ENCODE measurements at places on chromosomes 11 and 22.

DNA sequence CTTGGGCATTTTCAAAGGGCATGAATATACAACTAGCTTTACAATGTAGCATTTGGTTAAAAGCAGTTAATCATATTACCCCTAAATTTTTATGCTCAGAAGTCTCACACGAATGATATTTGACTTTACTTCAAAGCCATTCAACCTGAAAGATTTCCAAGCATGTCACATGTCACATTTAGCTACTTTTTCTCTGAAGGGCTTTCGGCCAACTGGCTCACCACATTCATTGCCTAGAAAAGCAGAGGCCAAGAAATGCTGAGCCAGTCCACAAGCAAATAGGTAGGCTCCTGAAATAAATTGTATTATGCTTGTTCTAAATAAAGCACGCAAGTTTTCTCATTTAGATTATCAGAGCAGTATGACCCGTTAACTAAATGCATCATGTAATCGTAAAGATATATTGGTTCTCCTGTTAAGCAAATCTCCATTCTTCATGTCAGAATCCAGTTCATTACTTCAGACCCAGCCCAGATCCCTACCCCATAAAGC lies 30.6 kb downstream of the PAX6 start:
- no peak for DNase-seq

DNA sequence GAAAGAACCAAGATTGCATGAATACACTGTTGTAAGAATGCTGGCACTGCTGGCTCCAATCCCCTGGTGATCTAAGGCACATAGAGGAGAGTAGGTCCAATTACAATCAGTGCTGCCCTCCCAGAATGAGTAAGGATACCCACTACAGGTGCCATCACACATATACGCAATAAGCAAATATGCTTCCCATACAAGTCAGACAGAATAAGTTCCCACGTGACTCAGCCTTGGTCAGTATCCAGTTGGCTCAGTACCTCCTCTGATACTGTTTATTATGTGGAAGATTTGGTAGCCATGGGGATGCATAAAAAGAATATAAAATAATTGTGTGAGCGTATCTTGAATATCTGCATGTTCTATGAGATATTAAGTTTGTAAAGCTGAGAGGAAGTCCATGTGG lies 8.9 kb upstream of the OR2D3 start:
- DNase-seq, result peak; percentile 7

- no peak for DNase-seq
These were observed 916.3 kb downstream of the TBC1D22A start for GRCh38 chr22:47678636-47679287.

- DNase-seq, result peak; percentile 87
These were observed 51.3 kb downstream of the KIRREL3 start for GRCh38 chr11:126949066-126949891.

DNA sequence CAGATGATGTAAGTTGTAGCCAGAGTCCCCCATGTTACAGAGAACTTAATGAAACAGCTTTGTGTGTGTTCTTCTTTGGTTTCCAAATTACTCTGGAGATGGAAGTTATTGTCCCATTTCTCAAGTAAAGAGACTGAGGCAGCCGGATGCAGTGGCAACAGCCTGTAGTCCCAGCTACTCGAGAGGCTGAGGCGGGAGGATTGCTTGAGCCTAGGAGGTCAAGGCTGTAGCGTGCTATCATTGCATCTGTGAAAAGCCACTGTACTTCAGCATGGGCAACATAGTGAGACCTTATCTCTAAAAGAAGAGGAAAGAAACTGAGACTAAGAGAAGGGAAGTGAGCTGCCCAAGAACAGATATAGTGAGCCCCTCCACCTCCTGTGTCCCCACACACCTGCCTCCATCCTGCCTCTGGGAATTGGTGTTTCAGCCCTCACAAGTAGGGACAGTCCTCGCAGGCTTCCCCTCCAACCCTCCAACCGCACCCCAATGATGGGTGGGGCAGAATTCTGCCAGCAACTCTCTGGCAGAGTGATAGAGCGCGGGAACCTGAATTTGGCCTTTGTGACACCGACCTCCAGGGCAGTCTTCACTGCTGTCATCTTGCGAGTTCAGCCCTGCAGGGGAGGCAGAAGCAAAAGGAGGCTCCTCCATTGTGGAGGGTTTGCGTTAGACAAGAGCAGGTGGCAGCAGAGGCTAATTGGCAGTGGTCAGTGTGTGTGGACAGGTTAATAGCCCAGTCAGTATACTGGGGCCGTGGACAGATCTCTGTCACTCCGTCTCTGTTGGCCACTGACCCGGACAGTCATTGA lies 1.6 kb downstream of the PDXP start:
- no peak for DNase-seq
